Stomach (tissue), 19 donors: ENCODE measurements at places on chromosomes 7 and 10. TPM values are rescaled to one million over a fixed set of nuclear protein-coding genes. Genes with fewer than 3 reads are reported as not detected.

The POLR2J2 gene
- total RNA-seq = 16.0 TPM

The CNPY1 gene
- not detected for total RNA-seq

The ZEB1 gene
- 31.0 TPM for total RNA-seq

The BMPER gene
- total RNA-seq = 9.5 TPM

The VAX1 gene
- not detected for total RNA-seq

The SYT15 gene
- total RNA-seq = 2.9 TPM

The KLLN gene
- total RNA-seq = not detected

The MSS51 gene
- total RNA-seq = 1.3 TPM

The STEAP2 gene
- 52.7 TPM for total RNA-seq

The SPDYE2 gene
- total RNA-seq = not detected

The HGF gene
- total RNA-seq = 10.7 TPM

The RBM20 gene
- 0.89 TPM for total RNA-seq

The NME8 gene
- not detected for total RNA-seq
